Activated T-cell treated with anti-CD3 and anti-CD28 coated beads, Interleukin-2, amount 50 U/mL, for 72 hours (primary cell): ENCODE measurements at places on chromosomes 2 and 18. TPM values are rescaled to one million over a fixed set of nuclear protein-coding genes. Genes with fewer than 3 reads are reported as not detected.

DNA sequence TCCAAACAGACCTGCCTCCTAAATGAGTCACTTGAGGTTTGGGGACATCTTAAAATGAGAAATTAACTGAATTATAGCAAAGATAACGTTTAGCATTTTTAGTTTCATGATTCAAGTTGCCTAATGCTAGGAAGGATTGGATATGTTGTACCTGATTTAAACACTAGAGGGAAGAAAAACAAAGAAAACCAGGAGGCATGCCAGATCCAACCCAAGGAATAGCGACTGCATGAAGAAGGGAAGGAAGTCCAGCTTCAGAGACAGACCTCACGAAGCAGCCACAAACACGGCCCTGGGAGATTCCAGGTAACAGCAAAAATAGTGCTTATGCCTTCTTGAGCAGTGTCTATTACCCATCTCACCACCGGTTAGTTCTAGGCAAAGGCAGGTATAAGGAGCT, 499.9 kb upstream of the SPHKAP start:
- no peaks in the 10 kb centered on the region for H3K36me3 ChIP-seq
- no peak overlapping the region for H3K4me3 ChIP-seq
- no peaks in the 10 kb centered on the region for H3K27me3 ChIP-seq

DNA sequence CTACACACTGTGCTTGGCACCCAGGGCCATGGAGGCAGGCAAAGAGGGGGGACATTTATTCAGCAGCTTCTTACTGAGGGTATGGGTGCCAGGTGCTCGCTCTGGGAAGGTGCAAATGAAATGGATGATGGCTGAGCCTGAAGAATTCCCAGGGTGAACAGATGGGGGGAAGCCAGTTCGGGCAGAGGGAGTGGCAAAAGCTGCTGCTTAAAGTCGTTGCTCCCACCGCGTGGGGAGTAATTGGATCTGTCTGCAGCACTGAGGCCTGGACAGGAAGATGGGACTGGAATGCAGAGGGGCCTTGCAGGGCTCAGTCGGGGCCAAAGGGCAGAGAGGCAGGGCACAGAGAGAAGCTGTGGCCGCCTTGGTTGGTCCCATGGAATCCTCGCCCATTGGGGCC, 51.2 kb downstream of the NEDD4L start:
- no peak for DNase-seq
- no peak overlapping the region for H3K27ac ChIP-seq
- no peak overlapping the region for H3K4me3 ChIP-seq
- no peaks in the 10 kb centered on the region for H3K4me1 ChIP-seq
- no peaks in the 10 kb centered on the region for H3K27me3 ChIP-seq

DNA sequence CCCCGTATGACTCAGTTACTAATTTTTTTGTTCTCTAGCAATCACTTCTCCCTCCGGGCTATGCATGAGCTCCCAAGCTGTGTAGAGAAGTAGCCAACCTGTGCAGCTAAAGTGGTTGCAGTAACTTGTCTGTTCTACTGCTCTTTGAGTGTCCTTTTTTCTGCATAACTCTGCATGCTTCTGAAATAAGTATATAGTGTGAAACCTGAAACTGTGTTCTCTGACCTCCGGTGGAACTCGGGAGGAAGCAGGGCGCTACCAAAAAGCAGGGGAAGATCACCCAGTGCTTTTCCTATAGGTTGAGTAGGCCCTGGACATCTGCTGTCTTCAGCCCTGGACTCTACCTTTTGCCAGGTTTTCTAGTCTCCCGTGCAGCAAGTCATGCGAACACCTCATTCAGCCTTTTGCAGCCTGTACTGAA, 47.8 kb downstream of the PHLPP1 start:
- H3K27ac ChIP-seq, result no peak overlapping the region
- no peak for DNase-seq
- H3K36me3 ChIP-seq, result no peaks in the 10 kb centered on the region
- H3K4me1 ChIP-seq, result peaks cover 16% of the 10 kb centered on the region
- no peak overlapping the region for H3K4me3 ChIP-seq

DNA sequence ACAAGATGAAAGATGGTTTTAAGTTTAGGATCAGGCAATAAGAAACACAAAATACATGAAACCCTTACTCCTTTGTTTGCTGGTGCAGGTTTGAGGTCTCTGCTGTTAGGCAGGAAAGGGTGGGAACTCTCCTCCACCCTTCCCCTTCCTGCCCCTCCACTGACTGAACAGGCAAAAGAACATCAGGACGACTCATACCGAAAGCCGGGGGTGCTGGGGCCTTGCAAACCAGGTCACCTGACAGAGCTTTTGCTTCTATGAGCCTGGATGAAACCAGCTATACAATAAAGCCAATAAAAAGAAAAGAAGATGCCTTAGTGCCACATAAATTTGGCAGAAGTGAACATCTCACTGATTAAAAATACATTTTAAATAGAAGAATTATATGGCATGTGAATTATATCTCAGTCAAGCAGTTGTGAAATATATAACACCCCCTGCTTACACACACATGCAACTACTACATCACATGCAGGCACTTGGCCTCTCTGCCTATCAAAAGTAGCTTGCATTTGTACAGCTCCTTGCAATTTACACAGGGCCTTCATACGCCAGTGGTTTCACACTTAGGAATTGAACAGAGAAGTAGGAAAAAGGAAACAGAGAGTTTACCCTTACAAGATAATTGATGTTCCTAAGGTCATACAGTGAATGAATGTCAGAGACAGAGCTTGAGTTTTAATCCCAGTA, 215.1 kb upstream of the TRIB2 start:
- DNase-seq, result peak; percentile 79
- peak overlapping the region; percentile 54 for H3K27ac ChIP-seq
- H3K4me3 ChIP-seq, result peak overlapping the region; percentile 61
- peaks cover 9% of the 10 kb centered on the region for H3K27me3 ChIP-seq
- H3K4me1 ChIP-seq, result peaks cover 90% of the 10 kb centered on the region
- no peaks in the 10 kb centered on the region for H3K36me3 ChIP-seq

GRCh38 chr18:47323158-47323557, 71.7 kb upstream of the SKOR2 start:
- H3K4me1 ChIP-seq, result peaks cover 5% of the 10 kb centered on the region
- H3K36me3 ChIP-seq, result no peaks in the 10 kb centered on the region
- DNase-seq, result no peak
- H3K27ac ChIP-seq, result no peak overlapping the region
- H3K4me3 ChIP-seq, result no peak overlapping the region

- no peak for DNase-seq
- no peaks in the 10 kb centered on the region for H3K4me1 ChIP-seq
- no peaks in the 10 kb centered on the region for H3K27me3 ChIP-seq
- no peak overlapping the region for H3K27ac ChIP-seq
Observed at GRCh38 chr2:203412546-203413331, 84.5 kb downstream of the ABI2 start.

GRCh38 chr2:236395067-236395466, 130.9 kb upstream of the ASB18 start:
- no peak for DNase-seq
- no peaks in the 10 kb centered on the region for H3K4me1 ChIP-seq
- no peak overlapping the region for H3K4me3 ChIP-seq

DNA sequence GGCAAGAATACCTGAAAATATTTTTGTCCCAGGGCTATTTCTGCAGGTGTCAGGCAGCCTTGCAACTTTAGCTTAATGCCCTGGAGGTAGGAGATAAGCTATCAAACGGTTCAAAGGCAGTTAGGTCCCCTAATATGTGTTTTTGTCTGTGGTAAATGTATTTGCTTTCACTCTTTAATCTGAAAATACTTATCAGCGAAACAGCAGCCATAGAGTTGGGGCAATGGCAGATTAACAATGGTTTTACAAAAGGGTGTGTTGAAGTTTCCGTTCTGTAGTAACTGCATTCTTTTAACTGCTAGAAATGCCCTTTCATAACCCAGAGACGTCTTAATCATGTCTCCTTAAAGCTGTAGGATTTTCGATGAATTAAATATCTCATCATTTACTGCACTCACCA, 265.0 kb upstream of the TRIB2 start:
- H3K4me3 ChIP-seq, result peak overlapping the region; percentile 79
- peaks cover 2% of the 10 kb centered on the region for H3K36me3 ChIP-seq
- DNase-seq, result no peak

DNA sequence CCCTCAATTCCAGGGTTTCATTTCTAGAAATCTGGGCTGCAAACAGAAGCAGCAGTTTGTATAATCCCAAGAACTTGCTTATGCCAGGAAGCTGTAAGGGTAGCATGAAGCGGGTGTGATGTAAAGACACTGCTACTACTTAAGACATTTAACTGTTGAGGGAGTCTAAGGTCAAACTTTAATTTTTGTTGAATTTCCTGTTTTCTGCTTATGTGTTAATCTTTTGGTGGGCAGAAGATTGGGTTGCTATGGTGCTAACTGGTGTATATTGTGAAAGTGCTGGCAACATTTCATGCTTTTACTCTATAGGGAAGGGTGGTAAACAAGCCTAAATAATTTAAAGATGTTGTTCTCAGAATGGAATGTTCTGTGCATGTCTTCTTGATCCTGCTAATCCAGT, 2.7 kb downstream of the NCOA1 start:
- DNase-seq, result no peak
- H3K36me3 ChIP-seq, result no peaks in the 10 kb centered on the region
- H3K4me3 ChIP-seq, result peak overlapping the region; percentile 88
- no peaks in the 10 kb centered on the region for H3K27me3 ChIP-seq

- H3K36me3 ChIP-seq, result no peaks in the 10 kb centered on the region
- no peak for DNase-seq
- H3K4me1 ChIP-seq, result no peaks in the 10 kb centered on the region
Observed at GRCh38 chr18:37721544-37722522, 156.2 kb upstream of the CELF4 start.

DNA sequence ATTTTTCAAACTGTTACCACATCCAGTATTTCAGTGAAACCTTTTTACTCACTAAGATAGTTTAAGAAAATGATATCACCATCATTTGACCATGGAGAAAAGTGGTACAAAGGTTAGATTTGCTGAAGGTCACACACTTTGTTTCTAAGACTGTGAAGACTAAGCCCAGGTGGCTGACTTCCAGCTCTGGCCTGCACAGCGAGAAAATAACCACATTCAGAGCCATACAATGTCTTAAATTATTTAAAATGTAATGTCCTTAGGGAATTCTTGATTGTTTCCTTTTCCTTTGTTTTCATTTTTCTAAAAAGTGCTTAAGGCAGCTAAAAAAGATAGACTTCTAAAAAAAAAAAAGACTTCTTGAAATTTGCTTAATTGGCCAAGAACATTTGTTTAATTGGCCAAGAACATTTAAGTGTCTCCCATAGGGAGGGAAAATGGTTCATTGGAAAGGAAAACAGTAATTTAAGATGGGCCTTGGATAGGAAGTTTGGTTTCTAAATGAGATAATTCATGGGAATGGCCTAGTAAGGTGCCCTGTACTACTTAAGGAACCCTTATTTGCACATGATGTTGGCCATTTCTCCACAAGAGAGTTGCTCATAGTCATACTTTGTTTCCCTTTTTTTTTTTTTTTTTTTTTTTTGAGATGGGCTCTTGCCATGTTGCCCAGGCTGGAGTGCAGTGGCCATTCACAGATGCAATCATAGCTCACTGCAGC, 45.2 kb downstream of the CYP1B1 start:
- no peaks in the 10 kb centered on the region for H3K36me3 ChIP-seq
- H3K4me3 ChIP-seq, result no peak overlapping the region
- no peak for DNase-seq
- H3K4me1 ChIP-seq, result peaks cover 5% of the 10 kb centered on the region

DNA sequence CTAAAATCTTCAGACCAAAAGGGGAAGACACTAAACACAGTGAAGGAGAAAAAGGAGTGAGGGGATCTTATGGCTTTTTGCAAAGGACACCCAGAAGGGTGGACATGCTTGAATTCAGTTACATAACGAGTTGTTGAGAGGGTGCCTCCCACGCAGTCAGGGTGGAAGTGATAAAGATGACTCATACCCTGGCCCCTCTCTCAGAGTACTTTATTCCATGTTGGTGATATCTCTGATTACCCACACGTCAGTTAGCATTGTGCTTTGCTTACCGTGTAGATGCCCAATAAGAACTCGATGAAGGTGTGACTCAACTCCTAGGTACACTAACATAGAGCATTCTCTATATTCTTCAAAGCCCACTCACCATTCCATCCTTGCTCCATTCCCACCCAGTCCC, 44.4 kb downstream of the EN1 start:
- no peaks in the 10 kb centered on the region for H3K4me1 ChIP-seq
- no peak for DNase-seq
- H3K36me3 ChIP-seq, result no peaks in the 10 kb centered on the region
- no peak overlapping the region for H3K4me3 ChIP-seq
- H3K27ac ChIP-seq, result no peak overlapping the region

DNA sequence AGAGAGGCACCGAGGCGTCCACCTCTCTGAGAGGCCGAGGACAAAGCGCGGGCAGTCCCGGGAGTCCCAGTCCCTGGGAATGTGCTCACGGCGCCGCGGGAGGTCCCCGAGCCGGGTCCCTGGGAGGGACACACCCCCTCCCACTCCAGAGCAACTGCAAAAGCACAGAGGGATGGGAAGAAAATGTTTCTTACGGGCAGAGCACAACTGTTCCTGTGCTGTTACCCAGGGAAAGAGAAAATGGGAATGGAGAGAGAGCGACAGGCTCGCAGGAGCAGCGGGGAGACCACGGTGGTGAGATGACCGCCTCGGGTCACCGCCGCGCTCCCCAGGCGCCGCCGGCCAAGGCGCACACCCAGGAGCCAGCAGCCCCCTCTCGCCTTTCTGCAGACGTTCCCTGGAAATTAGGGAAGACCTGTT, 1.2 kb upstream of the BCL11A start:
- peaks cover 2% of the 10 kb centered on the region for H3K36me3 ChIP-seq
- H3K4me3 ChIP-seq, result peak overlapping the region; percentile 96
- DNase-seq, result no peak
- no peak overlapping the region for H3K27ac ChIP-seq
- peaks cover 59% of the 10 kb centered on the region for H3K27me3 ChIP-seq

Gene MC4R
- total RNA-seq, result not detected

Gene IL1R2
- total RNA-seq, result 8.2 TPM

Gene MC2R
- total RNA-seq, result not detected

Gene COL3A1
- 0.12 TPM for total RNA-seq

Gene ABCG8
- total RNA-seq, result not detected

Gene PARD6G
- total RNA-seq, result not detected

Gene AQP12A
- total RNA-seq, result not detected
